ENCODE measurements at places on chromosomes 2 and 18. TPM values are rescaled to one million over a fixed set of nuclear protein-coding genes. Genes with fewer than 3 reads are reported as not detected.
A peak's percentile ranks its signal among the peaks of the same experiment; 100 is the strongest.

DNA sequence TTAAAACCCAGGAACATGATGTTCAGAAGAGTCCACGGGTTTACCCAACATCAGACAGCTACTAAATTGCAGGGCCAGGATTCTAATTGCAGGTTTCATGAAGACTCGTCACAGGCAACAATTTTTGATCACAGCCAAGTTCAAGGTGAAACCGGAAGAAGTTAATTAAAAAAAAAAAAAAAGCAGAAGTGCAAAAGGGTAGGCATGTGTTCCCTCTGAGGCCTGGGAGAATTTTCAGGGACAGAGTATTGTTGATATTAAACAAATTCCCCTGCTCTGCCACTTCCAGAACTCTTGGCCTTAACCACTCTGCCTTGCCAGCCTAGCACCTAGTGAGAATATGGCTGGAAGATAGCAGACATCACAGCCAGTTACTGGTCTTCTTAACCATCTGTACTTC is 99.4 kb upstream of the TRIB2 start:
- DNase-seq = no peak

- peak; percentile 64 for DNase-seq
Observed at GRCh38 chr2:212892193-212892592, 259.2 kb downstream of the IKZF2 start.

DNA sequence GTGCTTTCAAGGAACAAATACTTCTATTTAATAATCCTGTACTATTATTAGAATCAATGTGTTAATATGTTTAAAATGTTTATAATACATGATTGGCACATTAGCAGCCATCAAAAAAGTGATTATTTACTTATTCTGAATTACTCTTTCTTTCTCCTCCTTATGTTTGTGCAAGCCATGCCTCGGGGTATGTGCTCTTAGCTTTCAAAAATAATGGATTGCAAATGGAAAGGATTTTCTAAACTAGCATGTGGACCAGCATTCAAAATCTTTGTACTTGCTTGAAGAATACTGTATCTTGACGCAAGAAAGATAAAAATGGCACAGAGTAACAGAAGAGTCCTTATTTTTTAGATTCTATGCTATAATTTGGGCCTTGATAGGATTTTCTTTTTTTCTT is 156.5 kb downstream of the CDH7 start:
- no peak for DNase-seq

DNA sequence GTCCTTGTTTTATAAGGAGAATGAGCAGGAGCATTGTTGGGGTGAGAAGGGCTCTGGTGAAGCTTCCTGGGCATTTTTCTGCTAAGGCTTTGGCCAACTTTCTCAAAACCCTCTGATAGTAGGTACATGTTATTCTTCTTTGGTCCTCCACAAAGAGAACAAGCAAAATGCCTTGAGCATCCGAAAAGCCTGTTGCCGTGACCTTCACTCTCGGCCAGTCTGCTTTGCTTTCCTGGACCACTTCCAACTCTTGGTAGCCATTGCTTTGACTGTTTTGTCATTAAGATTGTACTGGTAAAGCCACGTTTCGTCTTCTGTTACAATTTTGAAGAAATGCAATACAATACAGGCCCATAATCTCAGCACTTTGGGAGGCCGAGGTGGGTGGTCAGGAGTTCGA is 27.4 kb upstream of the ALLC start:
- DNase-seq = no peak

GRCh38 chr2:71070294-71071093 is 2.0 kb downstream of the NAGK start:
- DNase-seq = peak; percentile 37

DNA sequence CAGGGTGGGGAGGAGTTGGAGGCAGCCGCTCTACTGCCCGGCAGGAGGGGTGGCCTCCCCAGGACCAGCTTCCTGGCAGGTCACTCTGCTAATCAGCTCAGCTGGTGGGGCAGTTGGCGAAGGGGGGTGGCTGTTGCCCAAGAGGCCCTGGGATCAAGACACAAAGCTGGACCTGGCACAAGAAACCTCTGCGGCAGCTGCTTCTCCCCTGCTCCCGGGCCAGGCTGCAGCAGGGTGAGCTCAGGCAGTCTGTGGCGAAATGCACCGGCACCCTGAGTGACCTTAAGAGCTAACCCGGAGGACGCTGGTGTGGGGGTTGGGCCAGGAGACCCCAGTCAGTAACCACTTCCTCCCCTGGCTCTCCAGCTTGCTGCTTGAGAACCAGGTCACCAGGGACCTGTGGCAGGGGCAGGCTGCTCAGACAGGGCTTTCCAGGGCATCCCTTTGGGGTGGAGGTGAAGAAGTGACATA is 31.1 kb downstream of the TOGARAM2 start:
- DNase-seq = no peak

GRCh38 chr2:157480182-157480961 is 36.5 kb upstream of the CYTIP start:
- DNase-seq = peak; percentile 24

- no peak for DNase-seq
Observed at GRCh38 chr18:56727399-56727798, 76.2 kb downstream of the WDR7 start.

Gene COL5A2
- 257 TPM for total RNA-seq

Gene DTNA
- total RNA-seq = 9.5 TPM

DNA sequence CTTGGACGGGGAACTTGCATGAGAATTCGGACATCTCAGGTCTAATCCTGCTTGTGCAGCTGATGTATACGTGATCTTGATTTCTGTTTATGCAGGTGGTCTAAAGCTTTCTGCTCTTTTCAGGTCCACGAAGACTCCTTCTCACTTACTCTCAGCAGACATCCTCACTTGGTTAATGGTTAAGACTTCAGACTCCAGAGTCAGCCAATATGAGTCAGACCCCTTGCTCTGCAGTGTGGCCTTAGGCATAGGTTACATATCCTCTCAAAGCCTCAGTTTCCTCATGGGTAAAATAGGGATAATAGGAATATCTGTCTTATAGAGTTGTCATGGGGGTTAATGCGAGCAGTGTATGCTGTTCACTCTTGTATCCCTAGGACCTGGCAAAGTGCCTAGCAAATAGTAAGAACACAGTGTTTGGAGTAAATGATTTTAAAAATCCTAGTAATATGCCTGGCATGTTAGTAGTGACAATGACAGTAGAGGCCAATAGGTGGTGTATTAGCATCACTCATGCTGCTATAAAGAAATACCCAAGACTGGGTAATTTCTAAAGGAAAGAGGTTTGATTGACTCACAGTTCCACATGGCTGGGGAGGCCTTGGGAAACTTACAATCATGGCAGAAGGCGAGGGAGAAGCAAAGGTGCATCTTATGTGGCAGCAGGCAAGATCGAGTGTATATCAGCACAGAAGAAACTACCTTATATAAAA is 42.3 kb downstream of the XRCC5 start:
- peak; percentile 24 for DNase-seq

Gene L3MBTL4
- total RNA-seq = under 0.01 TPM

Gene EFR3B
- 0.90 TPM for total RNA-seq

DNA sequence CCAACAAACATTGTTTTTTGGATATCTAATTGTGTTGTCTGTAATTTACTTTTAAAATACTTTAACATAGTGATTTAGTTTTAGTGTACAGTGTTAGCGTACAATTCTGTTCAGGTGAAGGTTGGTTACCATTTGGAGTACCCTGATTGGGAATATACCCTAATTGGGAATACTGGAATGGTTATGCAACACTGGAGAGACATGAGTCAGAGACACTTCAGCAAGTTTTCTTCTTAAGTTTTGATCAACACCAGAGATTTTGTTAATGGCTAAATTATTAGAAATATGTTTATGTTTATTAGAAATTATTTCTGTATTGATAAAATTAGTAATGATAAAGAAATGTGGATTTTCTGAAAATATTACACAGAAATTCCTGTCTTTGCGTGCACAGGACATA is 100.3 kb upstream of the NABP1 start:
- DNase-seq = no peak

DNA sequence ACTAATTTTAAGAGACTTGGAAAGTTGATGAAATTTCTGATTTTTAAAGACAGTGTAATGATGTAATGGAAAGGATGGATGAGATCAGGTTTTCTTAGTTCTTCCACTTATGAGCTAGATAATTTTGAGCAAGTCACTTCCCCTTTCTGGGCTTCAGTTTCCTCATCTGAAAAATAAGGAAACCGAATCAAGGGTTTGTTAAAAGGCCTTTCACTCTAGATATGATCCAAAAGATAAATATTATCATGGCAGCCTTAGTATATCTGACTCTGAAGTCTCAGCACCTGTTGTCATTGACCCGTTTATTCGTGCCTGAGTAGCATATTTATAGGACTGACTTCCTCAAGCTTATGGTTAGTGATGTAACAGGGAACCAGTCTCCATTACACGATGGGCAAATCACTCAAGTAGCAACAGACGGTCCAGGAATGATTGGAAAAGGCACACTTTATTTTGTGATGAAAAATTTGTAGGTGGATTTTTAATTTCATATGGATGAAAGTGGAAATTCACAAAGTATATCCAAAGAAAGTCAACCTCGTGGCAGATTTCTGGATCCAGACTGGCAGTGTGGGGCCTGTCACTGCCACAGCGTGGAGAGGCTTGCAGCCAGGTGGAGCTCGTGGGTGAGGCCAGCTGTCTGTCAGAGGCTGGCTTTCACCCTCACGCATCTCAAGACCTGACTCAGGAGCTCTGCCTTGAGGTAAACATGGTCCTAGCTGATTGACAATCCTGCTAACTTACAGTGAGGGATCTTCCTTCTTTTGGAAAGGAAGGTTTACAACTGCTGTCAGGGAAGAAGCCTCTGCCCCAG is 137.9 kb upstream of the CXCR4 start:
- DNase-seq = no peak

DNA sequence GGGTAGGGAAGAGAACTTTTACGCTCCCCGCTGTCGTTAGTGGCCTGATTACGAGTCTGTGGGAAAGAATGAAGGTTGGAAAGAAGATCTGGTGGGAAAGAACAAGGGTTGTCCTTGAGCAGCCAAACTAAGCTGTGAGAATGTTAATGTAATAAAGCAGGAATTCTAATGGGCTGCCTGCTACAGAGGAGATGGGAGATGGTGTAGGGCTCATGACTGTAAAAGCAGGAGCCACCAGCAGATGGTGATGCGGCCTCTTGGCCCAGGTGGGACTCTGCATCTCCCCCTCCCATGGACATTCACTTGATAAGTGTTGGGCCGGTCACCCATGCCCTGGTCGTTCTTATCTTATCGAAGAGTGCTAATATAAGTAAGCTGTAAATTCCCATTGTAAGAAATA is 150.0 kb downstream of the NEDD4L start:
- no peak for DNase-seq

DNA sequence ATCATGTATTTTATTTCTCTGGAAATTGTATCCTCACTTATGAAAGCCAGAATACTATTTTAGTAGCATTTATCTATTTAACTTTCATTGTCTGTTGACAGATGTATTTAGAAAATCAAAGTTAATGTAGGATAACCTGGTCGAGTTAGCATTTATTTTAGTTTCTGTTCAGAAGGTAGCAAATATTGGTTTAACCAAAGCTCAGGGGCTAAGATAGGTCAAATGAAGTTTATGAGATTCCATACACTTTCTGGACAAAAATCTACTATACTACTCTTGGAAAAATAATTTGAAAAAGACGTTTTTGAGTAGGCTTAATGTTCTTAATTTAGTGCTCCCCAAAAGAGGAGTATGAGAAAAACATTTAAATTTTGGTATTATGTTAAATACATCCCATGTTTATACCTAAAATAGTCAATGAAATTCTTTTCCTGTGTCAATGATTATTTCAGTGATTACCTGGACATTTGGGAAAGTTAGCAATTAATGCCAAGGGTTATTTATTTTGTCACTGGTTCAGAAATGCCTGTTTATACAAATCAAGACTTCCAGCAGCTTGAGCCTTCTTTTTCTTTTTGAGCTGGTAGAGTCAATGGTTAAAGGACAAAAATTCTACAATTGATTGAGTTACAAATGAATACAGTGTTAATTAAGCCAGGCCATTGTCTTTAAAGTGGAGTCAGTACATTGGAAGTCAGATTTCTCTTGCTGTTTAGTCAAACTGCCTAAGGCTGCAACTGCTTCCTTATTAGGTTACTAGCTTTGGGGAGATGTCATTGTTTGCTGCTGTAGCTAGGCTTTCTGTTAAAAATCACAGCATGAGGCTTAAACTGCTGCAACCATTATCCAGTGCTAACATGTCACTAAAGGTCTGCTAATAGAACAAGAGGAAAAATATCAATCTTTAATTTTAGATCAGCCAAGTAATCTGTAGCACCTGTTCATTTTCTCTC is 182.3 kb downstream of the CAMKMT start:
- no peak for DNase-seq

Gene ARHGEF33
- total RNA-seq = 0.18 TPM

Gene CKAP2L
- 13.3 TPM for total RNA-seq

Data from IMR-90 (cell line).